Daoy (cell line): ENCODE measurements at places on chromosomes 1 and 21.

- no peak for DNase-seq
Measured at GRCh38 chr1:11984576-11984975, 4.3 kb downstream of the MFN2 start.

GRCh38 chr1:64757213-64757612 is 12.3 kb downstream of the RAVER2 start:
- no peak for DNase-seq

DNA sequence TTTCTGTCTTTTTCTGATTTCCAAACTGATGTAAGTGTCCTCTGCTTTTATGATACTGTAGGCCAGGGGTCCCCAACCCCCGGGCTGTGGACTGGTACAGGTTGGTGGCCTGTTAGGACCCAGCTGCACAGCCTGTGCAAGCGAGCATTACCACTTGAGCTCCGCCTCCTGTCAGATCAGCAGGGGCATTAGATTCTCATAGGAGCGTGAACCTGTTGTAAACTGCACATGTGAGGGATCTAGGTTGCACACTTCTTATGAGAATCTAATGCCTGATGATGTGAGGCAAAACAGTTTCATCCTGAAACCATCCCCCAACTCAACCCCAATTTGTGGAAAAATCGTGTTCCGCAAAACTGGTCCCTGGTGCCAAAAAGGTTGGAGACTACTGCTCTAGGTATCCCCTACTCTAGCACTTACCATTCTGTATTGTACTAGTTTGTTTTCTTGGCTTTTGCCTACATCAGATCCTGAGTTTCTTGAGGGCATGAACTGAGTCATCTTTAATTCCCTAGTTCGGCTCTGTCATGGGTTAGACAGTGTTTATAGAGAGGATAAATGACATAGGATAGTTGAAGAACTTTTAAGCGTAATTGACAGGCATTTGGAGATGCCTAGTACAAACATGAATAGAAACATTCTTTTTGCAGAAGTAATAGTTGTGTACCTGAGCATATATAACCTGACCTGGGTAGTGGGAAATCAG is 4.1 kb downstream of the ABCD3 start:
- DNase-seq: peak; percentile 30

GRCh38 chr1:64701071-64701470 is 43.8 kb upstream of the RAVER2 start:
- DNase-seq: no peak

- peak; percentile 81 for DNase-seq
Measured at GRCh38 chr1:155044812-155045657, 6.1 kb upstream of the ADAM15 start.

DNA sequence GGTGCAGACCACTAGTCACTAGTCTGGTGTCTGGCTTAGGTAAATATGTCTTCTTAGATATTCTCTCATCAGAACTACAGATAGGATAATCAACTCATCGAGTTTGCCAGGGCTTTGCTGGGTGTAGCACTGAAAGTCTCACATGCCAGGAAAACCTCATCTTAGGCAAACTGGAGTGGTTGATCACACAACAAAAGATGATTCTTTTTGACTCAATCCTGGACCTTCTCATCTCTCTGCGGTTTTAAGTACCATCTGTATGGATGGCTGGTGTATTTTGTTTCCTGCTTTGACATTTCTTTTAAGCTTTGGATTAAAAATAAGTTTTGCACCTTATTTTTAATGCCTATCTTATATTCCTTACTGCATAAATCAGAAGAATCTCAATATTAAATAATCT is 11.3 kb downstream of the GBP2 start:
- DNase-seq: no peak

DNA sequence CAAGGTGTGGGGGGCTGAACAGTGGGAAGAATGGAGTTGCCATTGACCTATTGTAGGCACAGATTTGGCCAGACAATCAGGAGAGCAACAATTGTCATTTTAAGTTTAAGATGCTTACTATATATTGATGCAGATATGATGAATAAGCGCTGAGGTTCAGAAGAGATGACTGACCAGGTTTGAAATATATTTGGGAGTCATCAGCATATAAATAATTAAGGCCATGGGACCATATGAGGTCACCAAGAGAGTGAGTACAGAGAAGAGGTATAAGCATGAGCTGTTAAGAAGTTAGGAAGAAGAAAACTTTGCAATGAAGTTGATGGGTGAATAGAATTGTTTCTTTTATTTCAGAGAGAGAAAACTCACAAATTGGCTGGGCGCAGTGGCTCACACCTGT is 4.5 kb upstream of the GADD45A start:
- no peak for DNase-seq

- no peak for DNase-seq
Measured at GRCh38 chr1:154453161-154453560, 48.0 kb downstream of the IL6R start.

GRCh38 chr1:39850606-39851216 is 32.6 kb downstream of the TRIT1 start:
- DNase-seq: no peak

DNA sequence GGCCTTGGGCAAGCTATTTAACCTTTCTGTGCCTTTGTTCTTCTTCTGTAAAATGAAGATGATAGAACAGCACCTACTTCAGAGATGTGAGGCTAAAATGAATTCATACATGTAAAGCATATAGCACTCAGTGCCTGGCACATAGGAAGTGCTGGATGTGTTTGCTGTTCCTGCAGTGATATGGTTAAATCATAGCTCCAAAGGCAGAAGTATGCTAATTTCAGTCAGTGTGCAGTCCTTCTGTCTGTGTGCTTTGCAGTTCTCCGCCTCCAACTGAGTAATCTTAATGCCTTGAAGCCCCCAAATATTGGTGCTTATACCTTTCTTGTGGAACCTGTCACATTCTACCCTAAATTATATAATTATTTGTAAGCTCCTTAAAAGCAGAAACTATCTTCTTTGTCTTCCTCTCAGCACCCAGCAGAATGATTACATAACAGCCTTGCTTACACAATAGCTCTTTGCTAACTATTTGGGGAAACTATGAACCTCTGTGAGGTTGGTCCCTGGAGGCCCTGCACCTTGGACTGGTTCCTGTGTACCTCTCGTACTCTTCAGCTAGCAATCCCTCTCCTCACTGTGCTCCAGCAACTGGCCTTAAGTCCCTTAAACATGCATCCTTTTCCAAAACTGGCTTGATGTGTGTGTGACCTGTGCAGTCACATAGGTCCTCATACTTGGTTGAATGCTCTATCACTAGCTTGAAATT is 57.0 kb upstream of the CACYBP start:
- no peak for DNase-seq

- DNase-seq: peak; percentile 42
Measured at GRCh38 chr1:204725821-204726448, 40.4 kb upstream of the LRRN2 start.

- no peak for DNase-seq
Measured at GRCh38 chr1:201448990-201449389, 20.0 kb downstream of the PHLDA3 start.

DNA sequence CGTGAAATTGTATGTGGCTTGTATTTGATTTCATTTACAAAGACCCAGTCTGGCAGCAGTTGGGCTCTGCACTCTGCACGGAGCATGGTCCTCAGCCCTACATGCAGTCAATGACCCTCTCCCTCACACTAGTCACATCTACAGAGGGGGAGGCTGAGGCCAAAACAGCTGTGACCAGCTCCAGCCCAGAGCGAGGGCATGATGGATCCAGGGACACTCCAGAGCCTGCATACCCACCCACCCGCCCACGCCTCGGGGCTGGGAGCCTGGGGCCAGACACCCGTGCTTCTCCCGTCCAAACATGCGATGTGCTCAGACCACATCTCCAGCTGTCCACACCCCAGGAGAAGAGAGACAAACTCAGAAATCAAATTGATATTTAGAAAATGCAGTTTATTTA is 14.0 kb upstream of the PRDM16 start:
- no peak for DNase-seq

GRCh38 chr1:37159102-37159501 is 124.8 kb upstream of the GRIK3 start:
- DNase-seq: no peak

DNA sequence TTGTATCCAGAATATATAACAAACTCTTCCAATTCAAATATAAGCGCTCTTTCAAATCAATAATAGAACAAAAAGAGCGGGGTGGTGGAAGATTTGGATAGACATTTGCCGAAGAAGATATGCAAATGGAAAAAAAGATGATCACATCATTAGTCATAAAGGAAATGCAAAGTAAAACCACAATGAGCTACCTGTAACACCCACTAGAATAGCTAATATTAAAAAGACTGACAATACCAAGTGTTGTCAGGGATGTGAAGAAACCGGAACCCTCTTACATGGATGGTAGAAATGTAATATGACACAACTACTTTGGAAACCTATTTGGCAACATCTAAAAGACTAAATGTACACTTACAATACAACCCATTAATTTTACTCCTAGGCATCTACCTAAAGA is 5.7 kb upstream of the TRAF5 start:
- no peak for DNase-seq

DNA sequence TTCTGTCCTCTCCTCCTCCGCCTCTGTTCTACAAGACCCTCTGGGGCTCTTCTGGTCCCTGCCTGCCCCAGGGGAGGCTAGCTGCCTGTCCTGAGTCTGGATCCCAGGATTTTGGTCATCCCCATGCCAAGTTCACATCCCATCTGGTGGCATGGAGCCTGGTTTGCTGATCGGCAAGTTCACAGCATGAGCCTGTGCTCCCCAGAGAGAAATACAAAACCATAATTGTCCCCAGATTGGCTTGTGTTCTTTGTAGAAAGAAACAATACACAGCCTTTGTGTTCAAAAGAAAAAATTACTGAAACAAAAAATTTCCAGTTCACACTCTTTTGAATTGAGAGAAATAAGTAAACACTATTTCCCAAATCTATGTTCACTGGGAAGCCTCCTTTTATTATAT is 149.4 kb upstream of the ZC3H12A start:
- no peak for DNase-seq

DNA sequence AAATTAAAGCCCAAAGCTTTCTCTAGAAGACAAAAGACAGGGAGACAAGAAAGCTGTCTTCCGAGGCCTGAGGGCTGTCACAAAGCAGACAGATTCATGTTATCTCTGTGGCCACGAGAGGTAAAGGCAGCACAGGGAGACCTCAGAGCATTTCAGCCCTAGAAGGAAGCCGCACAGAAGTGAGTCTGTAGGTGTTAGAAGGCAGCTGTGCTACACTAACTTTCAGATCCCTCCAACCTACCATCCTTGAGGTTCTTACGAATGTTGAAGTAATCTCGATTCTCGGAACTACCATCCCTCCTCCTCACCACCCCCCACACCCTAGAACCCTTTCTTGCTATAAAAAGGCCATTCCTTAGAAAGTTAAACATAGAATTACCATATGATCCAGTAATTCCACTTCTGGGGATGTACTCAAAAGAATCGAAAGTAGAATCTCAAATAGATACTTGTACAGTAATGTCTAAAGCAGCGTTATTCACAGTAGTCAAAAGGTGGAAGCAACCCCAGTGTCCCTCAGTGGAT is 21.5 kb upstream of the LYST start:
- DNase-seq: no peak

- DNase-seq: no peak
Measured at GRCh38 chr1:22053861-22054770, 1.6 kb downstream of the CDC42 start.

DNA sequence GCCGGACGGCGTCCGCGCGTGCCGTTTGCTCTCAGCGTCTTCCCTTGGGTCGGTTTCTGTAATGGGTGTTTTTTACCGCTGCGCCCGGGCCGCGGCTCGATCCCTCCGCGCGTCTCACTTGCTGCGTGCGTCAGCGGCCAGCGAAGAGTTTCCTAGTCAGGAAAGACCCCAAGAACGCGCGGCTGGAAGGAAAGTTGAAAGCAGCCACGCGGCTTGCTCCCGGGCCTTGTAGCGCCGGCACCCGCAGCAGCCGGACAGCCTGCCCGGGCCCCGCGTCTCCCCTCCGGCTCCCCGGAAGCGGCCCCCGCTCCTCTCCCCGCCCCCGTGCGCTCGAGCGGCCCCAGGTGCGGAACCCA is 159.8 kb downstream of the RUNX1 start:
- peak; percentile 85 for DNase-seq

DNA sequence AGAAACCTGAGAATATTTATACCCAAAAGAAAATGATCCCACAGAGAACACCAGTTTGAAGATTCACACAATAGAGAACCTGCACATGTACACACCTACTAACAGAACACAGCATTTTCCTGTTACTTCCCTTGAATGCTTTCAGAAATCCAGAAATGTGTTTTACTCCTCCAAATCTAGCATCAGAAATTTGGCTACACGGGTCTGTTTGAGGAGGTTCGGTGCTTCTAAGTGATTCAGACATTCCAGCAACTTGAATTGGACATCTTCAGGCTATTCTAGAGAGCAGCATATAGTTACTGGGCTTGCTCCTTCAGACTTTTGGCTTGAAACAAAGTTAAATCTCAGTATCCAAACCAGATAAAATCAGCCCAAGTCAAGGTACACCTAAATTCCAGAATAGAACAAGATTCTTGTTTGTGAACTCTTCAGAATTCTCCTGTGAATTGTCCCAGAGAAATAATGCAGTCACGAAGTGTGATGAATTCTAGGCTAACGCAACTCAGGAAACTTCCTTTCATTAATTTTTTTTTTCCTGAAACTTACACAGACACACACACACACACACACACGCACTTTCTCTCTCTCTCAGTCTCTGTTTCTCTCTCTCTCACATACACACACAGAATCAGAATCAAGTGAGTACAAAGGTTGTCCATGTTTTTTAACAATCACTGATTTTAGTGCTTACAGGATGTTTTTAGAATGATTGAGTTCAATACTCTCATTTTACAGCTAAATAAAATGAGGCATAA is 278.4 kb upstream of the SNX7 start:
- no peak for DNase-seq

- no peak for DNase-seq
Measured at GRCh38 chr1:187630653-187631380, 802.1 kb downstream of the PLA2G4A start.

DNA sequence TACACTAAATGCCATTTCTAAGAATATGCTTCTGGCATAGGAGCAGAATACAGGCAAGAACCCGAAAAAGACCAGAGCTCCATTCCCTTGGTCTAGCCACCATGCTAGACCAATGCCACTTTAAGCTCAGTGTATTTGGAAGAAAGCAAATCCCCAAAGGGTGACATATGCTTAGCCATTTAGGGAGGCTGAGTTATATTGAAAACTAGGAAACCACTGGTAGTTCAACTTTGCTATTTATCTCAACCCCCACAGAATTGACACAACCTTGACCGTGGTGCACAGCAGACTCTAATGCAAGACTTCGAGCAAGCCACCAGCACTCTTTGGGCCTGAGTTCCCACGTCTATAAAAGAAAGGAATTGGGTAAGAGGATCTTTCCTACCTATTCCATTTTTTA is 167.9 kb downstream of the ADSS2 start:
- DNase-seq: no peak

- no peak for DNase-seq
Measured at GRCh38 chr1:193926956-193927355, 740.5 kb upstream of the B3GALT2 start.

DNA sequence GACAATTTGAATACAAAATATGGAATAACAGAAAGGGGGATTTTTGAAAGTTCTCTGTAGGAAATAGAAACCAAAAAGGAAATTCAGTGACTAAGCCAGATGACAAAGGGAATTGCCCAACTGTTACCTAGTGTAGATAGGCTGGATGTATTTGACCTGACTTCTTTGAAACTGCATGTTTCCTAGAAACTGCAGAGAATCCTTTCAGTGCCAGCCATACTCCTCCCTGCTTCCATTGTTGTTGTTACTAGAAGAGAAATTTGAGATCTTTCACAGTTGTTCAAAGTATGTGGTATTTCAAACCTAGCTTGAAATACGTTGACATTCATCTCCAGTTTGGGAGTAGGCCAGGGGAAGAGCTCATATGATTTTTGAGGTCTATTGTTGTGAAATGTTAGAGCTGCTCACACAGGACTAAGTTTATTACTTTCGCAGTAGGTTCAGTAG is 1.8 kb upstream of the GBP5 start:
- peak; percentile 70 for DNase-seq

- no peak for DNase-seq
Measured at GRCh38 chr1:240806200-240806745, 194.3 kb upstream of the GREM2 start.
